ENCODE measurements at places on chromosomes 7 and 10.
A peak's percentile ranks its signal among the peaks of the same experiment; 100 is the strongest.

DNA sequence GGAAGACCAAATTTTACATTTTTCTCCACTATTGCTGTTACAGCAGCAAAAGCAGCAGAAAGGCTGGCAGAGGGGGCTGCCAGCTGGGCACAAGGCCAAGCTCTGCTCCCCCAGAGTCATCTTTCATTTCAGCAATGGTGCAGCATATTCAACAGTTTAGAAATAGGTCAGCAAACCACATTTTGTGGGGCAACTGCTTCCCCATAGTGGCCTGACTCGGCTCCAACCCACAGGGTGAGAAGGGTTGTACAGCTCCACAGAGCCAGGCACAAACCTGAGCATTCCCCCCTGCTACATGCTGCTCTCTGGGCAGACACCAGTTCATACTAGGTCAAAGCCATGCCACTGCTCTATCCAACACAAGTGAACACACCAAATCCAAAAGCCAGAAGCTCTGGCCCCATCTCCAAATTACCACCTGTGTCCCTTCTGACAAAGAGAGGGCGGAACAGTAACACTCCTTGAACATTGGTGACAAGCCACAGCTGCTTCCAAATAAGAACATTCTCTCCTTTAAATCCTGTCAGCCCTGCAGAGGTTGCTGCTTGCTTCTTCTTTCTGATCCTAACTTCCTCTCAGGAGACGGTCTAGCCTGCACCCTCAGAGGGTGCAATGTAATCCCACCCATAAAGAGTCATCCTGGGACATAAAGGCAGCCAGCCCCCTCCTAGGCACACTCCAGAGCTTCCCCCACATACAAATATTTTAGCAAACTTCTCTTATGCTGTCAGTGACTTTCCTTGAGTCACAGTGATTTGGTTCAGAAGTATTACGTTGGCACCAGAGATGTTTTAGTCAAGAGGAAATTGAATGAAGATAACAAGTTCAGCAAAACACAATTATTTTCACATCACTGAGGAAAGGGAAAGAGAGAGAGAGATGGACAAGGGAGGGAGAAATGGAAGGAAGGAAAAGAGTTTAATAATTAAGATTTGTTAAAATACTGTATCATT is 39.0 kb upstream of the SLIT1 start:
- DNase-seq, result no peak

GRCh38 chr10:3110782-3111620 is 43.7 kb downstream of the PFKP start:
- no peak for DNase-seq

DNA sequence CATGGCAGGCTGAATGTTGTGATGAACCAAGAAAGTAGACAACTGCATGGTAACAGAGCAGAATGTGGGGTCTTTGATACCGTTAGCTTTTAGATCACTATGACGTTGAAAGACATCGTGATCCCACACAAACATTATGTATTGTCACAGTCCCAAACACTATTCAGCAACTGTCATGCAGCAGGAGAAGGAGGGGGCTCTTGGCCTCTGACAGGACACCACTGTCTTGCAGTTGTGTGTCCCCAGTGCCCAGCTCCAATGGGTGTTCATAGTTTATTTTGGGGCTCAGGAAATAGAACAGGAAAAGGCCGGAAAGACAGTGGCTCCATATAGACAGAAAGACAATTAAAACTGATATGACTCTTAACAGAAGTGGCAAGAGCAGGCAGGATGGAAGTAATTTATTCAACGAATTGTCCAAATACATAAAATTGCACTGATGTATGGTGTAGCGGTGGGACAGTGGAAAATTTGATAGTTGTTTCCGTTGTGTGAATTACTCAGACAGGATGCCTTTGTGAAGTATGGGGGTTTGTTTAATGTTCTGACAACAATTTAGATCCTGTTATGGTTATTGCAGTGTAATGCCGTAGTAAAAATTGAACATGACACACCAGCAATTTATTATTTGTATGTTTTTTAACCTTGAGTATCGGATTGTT is 292.0 kb downstream of the LRMDA start:
- DNase-seq, result no peak

- DNase-seq, result no peak
Measured at GRCh38 chr7:123823898-123824753, 20.8 kb upstream of the HYAL4 start.

DNA sequence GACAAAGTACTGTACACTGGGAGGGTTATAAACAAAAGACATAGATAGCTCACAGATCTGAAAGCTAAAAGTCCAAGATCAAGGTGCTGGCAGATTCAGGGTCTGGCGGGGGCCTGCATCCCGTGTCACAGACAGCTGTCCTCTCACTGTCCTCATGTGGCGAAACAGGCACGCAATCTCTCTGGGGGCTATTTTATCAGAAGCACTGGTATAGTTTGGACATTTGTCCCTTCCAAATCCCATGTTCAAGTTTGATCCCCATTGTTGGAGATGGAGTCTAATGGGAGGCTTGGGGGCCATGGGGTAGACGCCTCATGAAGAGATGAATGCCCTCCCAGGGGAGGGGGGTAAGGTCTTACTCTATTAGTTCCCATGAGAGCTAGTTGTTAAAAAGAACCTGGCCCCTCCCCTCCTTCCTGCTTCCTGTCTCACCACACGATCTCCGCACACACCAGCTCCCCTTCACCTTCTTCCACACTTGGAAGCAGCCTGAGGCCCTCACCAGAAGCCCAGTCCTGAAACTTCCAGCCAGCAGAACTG is 72.5 kb upstream of the UCN3 start:
- no peak for DNase-seq

GRCh38 chr7:155202106-155202871 is 95.4 kb upstream of the INSIG1 start:
- DNase-seq, result no peak

GRCh38 chr7:156445997-156446761 is 194.4 kb upstream of the RNF32 start:
- no peak for DNase-seq

DNA sequence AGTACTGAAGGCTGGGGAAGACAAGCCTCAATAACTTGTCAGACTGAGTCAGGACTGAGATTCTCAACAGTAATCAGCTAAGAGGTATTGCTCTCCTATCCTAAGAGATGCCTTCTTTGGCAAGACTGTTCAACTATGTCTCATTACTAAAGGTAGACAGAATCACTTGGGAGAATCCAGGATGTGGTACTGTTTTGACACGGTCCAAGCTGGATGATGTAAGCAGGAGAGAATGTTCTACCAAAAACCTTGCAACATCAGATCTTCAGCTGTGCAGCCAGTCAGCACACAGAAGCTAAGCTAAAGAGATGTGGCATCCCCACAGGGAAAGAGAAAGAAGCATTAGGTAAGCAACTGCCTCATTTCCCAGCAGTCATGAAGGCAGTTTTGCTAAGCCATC is 391.4 kb downstream of the NRG3 start:
- DNase-seq, result no peak

GRCh38 chr10:69213591-69214311 is 6.4 kb upstream of the HKDC1 start:
- DNase-seq, result no peak

GRCh38 chr7:105759670-105760550 is 116.5 kb downstream of the ATXN7L1 start:
- DNase-seq, result peak; percentile 77

GRCh38 chr10:43971306-43971705 is 322.6 kb upstream of the ZNF32 start:
- DNase-seq, result no peak

GRCh38 chr7:26650103-26650502 is 214.3 kb downstream of the SKAP2 start:
- DNase-seq, result no peak

- DNase-seq, result no peak
Measured at GRCh38 chr10:44308935-44309334, 76.0 kb downstream of the CXCL12 start.

- DNase-seq, result peak; percentile 43
Measured at GRCh38 chr10:660413-660969, 29.0 kb downstream of the DIP2C start.

DNA sequence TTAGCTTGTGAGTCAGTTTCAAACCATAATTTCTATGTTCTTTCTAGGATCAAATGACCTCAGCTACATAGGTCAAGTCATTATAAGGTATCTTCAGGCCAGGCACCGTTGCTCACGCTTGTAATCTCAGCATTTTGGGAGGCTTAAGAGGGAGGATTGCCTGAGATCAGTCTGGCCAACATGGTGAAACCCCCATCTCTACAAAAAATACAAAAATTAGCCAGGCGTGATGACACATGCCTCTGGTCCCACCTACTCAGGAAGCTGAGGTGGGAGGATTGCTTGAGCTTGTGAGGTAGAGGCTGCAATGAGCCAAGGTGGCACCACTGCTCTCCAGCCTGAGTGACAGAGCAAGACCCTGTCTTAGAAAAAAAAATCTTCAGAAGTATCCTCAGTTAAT is 362.3 kb downstream of the GATA3 start:
- no peak for DNase-seq

DNA sequence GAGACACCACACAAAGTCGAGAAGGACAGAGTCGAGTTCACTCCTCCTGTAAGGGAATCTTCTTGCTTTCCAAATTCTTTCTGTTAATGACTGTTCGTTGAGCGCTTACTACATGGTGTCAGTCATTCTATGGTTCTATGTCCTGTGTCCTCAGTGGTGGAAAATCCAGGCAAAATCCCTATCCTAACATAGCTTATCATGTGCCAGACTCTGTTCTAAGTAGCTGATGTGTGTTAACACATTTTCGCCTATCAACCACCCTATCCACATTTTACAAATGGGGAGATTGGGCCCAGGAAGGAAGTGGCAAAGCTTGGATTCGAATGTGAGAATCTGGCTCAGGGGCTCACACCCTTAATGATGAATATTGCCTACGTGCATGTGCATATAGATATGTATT is 280.1 kb downstream of the GATA3 start:
- no peak for DNase-seq

DNA sequence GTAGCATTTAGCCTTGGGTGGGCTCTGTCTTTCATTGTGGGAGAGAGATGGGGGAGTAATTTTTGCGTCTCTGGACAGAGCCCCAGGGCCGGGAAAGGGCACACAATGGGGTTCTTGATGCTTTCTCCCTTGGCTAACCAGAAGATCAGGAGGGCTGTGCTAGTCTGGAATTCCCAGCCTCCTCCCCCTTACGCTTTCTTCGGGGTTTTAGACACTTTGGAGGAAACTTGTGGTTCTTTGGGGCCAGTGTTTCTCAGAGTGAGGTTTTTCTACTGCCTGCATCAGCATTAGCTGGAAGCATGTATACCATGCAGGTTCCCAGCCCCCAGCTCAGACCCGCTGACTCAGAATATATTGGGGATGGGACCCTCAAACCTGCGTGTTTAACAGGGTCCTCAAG is 7.0 kb downstream of the NEURL1 start:
- no peak for DNase-seq

DNA sequence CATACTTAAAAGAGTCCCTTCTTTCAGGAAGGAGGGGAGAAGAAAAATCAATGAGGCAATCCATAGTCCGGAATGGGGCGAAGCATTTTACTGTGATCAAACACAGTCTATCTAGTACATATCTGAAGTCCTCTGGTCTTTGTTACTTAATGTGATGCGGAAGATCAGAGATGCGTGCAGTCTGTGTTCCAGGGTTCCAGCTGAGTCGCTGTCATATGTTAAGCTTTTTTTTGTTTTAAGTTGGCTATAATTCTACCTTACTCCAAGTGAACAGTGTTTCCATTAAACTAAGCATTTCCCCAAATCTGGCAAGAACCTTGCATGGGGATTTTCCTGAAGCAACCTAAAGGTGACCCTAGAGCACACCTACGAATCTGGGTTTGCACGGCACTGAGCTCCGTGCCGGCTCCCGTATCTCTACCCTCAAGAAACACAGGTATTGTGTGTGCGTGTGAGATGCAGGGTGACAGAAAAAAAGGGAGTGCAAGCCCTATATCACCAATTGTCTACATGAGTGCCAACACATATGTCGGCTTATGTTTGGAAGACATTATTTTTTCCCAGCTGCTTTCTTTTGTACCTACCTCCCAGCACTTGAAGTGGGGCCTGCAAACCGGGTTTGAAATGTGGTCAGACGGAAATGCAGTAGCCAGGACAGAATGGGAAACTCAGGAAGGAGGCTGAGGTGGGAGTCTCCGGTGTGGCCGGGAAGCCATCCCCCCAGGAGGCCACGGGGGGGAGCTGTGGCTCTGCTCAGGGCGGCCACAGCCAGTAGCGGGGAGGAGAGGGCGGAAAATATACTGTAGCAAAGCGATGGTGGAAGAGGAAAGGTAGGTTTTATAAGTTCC is 435.8 kb upstream of the MGMT start:
- DNase-seq, result peak; percentile 4

- DNase-seq, result no peak
Measured at GRCh38 chr10:124349231-124349995, 69.3 kb downstream of the OAT start.

DNA sequence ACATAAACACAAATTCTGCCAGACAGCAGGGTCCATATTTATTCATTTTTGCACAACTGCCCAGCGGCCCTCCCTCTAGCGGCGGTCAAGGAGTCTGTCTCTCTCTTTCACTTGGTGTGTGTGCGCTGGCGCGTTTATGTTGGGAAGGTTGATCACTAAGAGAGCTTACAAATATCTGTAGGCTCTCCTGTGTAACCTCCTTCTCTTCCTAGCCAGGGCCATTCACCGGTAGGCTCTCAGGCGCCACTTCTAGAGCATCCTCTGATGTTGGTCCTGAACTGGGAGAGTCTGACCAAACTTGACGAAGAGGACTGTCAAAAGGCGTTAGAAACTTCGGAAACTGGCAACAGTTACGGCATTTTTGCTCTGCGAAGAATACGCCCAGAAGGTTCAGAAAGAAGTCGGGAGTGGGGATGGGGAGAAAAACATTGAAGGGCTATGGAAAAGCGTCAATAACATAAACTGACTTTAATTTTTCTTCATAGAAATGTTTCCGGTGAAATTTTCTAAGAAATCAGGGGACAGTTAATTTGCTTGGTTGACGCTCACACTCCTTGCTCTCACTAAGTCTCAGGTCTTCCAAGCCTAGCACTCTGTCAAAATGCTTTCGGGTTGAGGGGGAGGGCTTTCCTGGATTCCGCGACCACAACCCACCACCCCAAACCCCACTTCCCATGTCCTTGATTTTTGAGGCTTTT is 731.1 kb downstream of the ZWINT start:
- peak; percentile 39 for DNase-seq

GRCh38 chr10:86374664-86375063 is 8.1 kb upstream of the GRID1 start:
- no peak for DNase-seq

- no peak for DNase-seq
Measured at GRCh38 chr7:112721366-112721765, 68.8 kb downstream of the TMEM168 start.

- DNase-seq, result no peak
Measured at GRCh38 chr7:21566094-21566493, 23.3 kb downstream of the DNAH11 start.

DNA sequence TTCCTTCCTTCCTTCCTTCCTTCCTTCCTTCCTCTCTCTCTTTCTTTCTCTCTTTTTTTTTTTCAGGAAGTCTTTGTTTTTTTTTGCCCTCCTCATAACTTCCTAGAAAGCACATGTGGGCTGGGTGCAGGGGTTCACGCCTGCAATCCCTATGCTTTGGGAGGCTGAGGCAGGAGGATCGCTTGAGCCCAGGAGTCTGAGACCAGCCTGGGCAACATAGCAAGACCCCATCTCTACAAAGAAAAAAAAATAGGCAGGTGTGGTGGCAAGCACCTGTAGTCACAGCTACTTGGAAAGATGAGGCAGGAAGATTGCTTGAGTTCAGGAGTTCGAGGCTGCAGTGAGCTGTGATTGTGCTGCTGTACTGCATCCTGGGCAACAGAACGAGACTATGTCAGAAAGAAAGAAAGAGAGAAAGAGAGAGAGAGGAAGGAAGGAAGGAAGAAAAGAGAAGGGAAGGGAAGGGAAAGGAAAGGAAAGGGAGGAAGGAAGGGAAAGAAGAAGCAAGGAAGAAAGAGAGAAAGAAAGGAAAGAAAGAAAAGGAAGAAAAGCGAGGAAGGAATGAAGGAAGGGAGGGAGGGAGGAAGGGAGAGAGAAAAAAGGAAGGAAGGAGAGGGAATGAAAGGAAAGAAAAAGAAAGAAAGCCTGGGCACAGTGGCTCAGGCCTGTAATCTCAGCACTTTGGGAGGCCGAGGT is 13.5 kb upstream of the BAIAP2L1 start:
- no peak for DNase-seq
